Right ventricle myocardium superior (tissue), 1 donor: ENCODE measurements at places on chromosomes 2 and 18.

DNA sequence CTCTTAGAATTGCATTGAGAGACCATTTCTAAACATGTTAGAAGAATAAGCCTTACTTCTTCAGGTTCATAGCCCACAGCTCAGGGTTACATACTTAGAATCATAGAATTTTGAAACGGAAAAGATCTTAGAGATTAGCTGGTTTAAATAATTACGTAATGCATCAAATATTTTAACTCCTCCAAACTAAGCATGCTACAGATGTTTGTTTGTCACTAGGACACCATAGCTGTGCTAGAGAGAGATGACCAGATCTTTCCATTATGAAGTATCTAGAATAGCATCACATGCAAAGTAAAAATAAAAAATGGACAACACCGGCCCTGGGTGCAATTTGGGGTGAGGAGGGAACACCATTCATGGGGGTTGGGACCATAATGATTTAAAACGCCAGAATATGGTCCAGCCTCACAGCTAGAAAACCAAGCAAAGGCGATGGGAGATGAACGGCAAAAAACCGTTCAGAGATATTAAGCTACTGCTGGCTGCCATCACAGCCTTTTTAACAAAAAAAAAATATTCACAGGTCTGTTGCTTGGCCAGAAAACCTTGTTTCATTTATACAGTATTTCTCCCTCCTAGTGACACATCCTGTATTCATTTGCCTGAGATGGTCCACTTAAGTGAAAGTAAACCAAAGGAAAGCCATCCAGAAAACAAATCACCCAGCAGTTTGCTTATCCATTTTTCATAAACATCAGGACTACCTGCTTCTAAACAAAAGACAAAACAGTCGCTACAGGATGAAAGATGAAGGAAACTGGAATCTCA, 94.2 kb downstream of the EPHA4 start:
- no peak for DNase-seq

- no peak for DNase-seq
These were observed 8.0 kb downstream of the EML4 start for GRCh38 chr2:42176992-42177738.

GRCh38 chr18:47680488-47680887, 250.0 kb downstream of the SMAD2 start:
- no peak for DNase-seq

GRCh38 chr2:212998626-212999359, 152.6 kb downstream of the IKZF2 start:
- DNase-seq: no peak

GRCh38 chr18:32961538-32961937, 188.7 kb upstream of the KLHL14 start:
- no peak for DNase-seq

DNA sequence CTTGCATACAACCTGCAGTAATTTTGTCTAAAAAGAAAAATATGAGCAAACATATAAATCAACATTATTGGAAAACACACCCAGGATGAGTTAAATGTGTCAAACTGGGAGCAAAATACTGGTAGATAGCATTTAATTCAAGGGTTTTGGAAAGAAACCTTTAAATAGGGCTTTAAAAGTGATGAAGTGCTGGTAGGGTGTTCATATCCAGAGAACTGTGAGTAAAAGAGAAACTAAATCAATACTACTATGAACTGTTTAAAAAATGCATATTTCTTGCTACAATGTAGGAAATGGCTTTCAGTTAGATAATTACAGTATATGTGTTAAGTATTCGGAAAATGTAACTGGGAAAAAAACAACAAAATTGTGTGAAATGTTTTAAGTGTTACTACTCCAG, 117.8 kb downstream of the ATAD2B start:
- no peak for DNase-seq

DNA sequence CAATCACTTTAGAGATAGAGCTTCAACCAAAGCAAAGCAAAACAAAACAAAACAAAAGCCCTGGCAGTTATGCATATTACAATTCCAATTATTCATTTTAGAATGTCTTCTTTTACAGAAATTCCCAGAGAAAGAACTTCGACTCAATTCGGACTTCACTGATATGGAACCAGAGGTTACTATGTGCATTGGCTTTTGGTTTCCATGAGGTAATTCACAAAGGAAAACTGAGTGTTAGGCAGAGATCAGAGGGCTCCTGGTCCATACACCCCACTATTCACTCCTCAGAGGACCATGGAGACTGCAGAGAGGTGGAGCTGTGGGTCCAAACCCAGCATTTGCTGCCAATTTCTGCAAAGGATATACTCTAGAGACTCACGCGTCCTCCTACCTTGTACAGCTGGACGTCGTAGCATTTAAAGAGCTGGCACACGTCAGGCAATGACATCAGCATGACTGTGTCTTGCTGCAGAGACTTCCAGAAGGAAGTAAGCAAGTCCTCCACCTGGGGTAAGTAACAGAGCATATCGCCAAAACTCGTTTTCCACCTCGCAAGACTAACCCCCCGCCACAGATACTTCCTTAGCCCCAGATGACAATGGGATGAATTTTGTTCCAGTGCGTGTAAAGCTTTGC, 31.3 kb upstream of the CREG2 start:
- no peak for DNase-seq

GRCh38 chr2:165793161-165793778, 777 bp downstream of the GALNT3 start:
- no peak for DNase-seq

- DNase-seq: no peak
These were observed 149.6 kb downstream of the ICOS start for GRCh38 chr2:204086167-204086566.

- DNase-seq: peak; percentile 97
These were observed 10.5 kb downstream of the OSR1 start for GRCh38 chr2:19347619-19348562.

DNA sequence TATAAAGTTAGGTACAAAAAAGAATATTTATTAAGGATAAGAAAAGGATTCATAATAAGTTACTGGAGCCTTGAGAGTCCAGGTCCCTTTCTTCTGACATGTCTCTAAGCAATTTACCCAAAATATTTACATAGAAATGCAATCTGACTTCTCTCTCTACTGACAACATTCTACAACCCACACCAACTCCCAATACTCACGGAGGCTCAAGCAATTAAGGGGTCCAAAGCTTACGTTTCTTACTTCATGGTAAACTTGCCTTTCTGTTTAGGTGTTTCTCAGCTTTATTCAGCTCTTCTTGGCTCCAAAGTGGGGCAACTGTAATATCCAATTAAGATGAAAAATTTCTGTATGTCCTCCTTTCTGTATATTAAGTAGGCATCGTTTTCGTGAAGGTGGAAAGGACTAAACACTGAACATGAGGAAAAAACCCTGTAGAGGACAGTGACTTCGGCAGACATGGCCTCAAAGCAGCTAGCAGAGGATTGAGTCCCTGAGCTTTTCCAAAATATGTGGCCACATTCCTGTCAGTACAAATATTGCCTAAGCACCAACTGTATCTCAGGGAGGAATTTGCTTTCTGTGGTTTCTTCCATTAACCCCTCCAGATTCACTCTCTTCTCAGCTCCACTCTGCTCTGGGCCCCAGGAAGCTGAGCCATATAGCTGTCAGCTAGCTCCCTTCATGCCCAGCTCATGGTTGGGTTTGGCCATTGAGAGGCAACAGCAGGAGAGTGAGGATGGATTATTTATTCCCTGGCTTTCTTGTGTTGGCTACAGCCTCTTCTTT, 67.9 kb upstream of the GLS start:
- no peak for DNase-seq
